ENCODE measurements at places on chromosomes 2 and 18. TPM values are rescaled to one million over a fixed set of nuclear protein-coding genes. Genes with fewer than 3 reads are reported as not detected.

ASTL gene
- total RNA-seq: not detected

GKN2 gene
- not detected for total RNA-seq

CYRIA gene
- 4.1 TPM for total RNA-seq

C2orf80 gene
- not detected for total RNA-seq

TANC1 gene
- total RNA-seq: 29.5 TPM

TMEM163 gene
- not detected for total RNA-seq

MERTK gene
- 3.9 TPM for total RNA-seq

ARHGAP25 gene
- total RNA-seq: 0.77 TPM

CCDC102B gene
- 1.6 TPM for total RNA-seq
